Activated T-cell treated with anti-CD3 and anti-CD28 coated beads, Interleukin-2, amount 50 U/mL, for 72 hours (primary cell): ENCODE measurements at places on chromosomes 2 and 18.

DNA sequence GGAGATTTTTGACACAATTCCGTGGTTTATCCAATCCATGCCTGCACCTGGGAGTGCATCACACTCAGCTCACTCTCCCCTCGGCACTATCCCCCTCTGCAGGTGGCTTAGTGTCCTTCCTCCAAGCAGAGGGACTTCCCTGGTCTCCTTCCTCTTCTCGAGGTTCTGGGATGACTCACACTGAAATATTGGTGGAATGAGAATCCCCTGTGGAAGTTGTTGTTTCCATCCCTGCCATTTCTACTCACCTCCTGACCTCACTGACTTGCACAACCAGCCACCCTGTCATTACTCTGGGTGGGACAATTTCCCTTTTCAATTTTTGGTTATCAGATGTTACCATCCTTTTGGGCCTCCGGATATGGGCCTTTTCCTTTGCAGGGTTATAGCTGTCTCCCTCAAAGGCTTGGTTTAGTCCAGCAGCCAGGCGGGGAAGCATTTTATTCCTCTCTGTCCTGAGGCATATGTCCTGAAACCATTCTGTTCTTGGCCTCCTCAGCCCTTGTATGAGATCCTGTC lies 59.9 kb downstream of the PTPRM start:
- no peak for DNase-seq

- no peak for DNase-seq
These were observed 35.2 kb upstream of the CDH19 start for GRCh38 chr18:66638856-66639629.

DNA sequence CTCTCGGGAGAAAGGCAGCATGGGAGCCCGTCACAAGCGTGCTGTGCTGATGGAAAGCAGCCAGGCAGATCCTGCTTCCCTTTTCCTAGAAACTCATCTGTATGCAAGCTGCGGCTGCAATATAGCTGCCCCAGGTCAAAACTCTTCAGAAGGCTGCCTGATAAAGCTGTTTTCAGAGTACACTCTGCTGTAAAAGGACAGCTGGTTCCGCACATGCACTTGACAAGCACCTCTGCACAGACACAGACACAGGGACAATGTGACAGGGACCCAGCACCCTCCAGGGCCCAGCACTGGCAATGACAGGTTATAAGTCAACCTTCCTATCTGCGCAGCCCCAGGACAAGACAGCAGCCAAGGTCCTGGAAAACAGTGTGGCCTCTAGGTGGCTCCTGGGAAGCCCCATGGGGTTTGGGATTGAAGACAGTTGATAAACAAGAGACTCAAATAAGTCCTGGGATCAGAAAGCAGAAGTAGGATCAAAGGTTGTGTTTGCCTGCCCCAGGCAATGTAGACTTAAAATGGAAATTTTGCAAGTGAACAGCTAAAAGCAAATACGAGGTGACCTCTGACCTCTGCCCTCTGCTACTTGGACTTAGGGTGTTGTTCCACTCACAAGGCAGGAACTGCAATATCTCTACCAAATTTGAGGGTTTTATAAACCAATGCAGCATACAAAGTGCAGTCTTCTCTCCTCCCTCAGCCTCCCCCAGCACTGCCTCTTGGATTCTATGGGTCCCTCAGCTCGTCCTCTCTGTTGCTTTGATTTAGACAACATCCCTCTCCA lies 16.9 kb downstream of the SLC66A2 start:
- no peak for DNase-seq

- DNase-seq = no peak
These were observed 25.1 kb downstream of the SMYD1 start for GRCh38 chr2:88092773-88093172.

- DNase-seq = no peak
These were observed 28.5 kb downstream of the UXS1 start for GRCh38 chr2:106165561-106165960.

GRCh38 chr2:229695961-229696360 lies 18.4 kb downstream of the DNER start:
- DNase-seq = no peak

GRCh38 chr18:75173125-75173432 lies 35.9 kb downstream of the PTGR3 start:
- DNase-seq = no peak

GRCh38 chr2:54059504-54059903 lies 55.9 kb upstream of the ACYP2 start:
- DNase-seq = no peak

DNA sequence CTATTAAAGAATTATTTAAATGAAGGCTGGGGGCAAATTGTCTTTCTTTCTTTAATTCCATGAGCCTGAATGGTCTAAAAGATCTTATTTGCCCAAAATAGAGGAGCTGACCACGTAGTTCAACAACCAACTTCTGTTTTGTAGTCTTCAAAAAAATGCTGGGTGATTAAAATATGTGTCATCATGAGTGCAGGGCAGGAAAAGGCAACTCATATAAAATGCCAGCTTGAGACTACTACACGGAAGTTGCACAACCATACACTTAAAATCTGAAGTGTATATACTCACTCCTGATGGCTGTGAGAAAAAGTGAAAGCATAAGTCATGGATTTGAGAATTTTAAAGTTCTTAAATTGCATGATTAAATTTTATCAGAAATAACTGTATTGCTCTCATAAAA lies 210.9 kb downstream of the DYM start:
- DNase-seq = no peak

GRCh38 chr18:69840445-69840844 lies 107.2 kb downstream of the CD226 start:
- DNase-seq = no peak

DNA sequence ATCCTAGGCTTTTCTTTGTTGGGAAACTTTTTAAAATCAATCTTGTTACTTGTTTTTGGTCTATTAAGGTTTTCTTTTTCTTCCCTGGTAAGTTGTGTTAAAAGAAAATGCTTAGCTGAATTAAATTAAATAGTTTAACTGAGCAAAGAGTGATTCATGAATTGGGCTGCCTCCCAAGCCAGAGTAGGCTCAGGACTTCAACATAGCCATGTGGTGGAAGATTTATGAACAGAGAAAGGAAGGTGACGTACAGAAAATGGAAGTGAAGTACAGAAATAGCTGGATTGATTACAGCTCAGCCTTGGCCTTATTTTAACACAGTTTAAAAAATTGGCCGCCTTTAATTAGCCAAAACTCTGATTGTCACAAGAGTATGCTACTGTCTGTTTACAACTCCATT lies 27.9 kb upstream of the GALNT5 start:
- DNase-seq = no peak

DNA sequence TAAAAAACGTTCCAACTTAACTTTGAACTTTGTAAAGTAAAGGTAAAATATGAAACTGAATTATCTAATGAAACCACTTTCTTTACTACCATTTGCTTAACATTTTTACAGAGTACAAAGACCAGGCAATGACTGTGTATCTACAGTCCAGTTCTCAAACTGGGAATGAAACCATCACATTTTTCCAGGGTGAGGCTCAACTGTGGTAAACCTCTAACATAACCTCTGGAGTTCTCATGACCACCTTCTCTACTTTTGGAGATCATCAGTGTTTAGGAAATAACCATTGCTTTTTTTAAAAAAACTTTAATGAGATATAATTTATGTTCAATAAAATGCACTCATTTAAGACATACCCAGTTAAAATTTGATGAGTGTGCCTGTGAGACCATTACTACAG lies 223.5 kb downstream of the RNF152 start:
- DNase-seq = no peak

- DNase-seq = no peak
These were observed 896.1 kb downstream of the NRXN1 start for GRCh38 chr2:50135821-50136220.

GRCh38 chr18:46657115-46657955 lies at the start of gene LOXHD1:
Gene LOXHD1, minus strand, starts transcription at chr18:46657220. Its CDS starts 187 bp downstream, at chr18:46657033.
- no peak for DNase-seq

DNA sequence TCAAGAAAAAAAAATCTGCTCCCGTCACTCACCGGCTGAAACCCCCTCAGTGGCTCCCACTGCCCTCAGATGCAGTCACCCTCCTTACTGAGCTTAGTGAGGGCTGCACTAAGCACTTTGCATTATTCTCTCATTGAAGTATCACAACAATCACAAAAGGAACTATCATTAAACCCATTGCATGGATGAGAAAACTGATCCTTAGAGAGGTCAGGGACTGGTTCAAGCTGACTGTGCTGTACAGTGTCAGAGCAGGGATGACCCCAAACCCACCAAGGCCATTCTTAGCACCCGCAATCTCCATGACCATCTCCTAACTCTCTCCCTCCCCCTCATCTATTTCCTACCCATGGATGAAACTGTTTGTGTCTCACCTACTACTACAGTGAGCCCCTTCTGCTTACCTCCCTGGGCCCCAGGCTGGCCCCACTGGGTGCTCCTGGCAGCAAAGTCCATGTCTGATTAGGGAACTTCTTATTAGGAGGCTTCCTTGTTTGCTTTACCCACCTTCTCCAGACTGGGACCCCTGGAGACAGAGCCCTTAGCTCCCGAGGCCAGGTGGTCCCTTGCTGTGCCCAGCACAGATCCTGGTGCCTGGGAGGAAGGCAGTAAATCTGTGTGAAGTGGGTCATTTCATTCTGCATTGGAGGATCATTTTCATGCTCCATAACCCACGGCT lies 139.3 kb upstream of the ID2 start:
- DNase-seq = no peak

DNA sequence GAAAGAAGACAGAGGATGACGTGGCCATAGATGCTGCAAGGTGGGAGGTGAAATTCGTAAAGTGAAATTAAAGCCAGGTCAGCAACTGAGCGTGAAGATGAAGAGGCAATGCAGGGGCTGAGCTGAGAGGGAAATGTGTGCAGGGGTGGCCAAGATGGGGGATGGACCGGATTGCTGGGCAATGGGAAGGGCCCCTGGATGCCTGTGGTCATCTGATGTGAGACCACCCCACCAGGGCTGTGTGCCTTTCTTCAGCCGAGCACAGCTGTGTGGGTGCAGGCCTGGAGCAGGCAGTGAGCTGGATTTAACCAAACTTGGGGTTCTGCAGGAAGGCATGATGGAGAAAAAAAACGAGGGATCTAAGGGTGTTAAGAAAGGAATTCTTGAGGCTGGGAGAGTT lies 80.4 kb downstream of the ZCCHC2 start:
- DNase-seq = no peak

- DNase-seq = no peak
These were observed 505.7 kb upstream of the LRATD1 start for GRCh38 chr2:14126846-14127245.

DNA sequence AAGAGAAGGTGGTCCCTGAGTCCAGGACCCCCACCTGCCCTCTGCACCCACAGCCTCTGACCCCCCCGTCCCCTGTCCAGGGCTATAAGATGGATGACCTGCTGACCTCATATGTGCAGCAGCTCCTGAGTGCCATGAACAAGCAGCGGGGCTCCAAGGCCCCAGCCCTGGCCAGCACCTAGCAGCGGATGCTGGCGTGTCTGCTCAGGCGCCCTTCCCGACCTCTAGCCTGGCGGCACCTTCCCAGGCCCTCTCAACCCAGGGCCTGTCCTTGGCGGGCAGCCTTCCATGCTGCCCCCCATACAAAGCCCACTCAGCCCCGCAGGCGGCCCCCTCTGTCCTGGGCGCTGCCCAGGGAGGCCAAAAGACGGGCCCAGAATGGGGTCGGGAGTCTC lies 8.7 kb upstream of the GPR17 start:
- DNase-seq = no peak

DNA sequence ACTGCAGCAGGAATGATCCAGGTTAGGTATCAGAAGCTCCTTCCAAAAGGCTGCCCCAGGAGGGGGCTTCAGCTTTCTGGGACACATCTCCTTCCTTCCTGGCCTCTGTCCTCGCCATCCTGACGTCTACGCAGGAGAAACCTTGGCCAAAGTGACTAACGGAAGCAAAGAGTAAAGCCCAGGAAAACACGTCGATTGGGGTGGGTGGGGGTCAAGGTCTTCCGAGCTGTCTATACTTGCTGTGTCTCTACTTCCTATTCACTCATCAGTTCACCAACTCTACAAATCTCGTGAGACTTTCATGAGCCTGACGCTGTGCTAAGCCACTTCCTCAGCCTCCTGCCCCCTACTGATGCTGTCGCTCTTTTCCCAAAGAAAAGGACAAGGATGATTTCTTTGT lies 212.6 kb downstream of the TNS1 start:
- peak; percentile 18 for DNase-seq

- DNase-seq = no peak
These were observed 174.8 kb downstream of the TWIST2 start for GRCh38 chr2:239022437-239023260.

DNA sequence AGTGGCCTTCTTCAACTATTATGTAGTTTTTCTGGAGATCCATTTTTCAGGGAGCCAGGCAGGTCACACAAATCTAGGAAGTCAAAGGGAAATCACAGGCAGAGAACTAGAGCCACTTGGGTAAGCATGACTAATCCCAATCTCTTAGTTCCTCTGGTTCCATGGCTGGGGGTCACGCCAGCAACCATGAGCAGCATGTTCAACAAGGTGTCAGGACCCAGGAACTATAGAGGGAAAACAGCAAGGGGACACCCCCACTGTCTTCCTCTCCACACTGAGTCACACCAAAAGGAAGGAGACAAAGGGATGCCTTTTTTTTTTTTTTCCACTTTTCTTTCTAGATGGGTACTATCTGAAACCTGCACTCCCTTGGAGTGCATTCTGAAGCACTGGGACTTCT lies 250.9 kb downstream of the OTX1 start:
- no peak for DNase-seq

DNA sequence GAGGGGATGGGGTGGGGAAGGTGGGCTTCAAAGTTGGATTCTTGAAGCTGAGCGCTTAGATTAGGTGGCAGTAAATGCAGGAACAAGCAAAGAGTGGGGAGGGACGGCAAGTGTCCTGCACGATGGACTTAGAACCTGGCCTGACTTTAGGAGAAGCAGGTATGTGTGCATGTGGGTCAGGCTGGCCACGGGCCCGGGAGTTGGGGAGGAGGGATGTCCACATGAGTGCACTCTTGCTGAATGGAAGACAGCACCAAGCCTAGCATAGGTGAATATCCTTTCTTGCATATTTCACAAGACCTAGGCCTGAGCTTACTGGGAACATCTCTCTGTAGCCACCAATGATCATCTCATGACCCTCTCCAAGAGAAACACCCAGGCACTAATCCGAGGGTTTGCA lies 96.1 kb downstream of the DDX1 start:
- DNase-seq = no peak

DNA sequence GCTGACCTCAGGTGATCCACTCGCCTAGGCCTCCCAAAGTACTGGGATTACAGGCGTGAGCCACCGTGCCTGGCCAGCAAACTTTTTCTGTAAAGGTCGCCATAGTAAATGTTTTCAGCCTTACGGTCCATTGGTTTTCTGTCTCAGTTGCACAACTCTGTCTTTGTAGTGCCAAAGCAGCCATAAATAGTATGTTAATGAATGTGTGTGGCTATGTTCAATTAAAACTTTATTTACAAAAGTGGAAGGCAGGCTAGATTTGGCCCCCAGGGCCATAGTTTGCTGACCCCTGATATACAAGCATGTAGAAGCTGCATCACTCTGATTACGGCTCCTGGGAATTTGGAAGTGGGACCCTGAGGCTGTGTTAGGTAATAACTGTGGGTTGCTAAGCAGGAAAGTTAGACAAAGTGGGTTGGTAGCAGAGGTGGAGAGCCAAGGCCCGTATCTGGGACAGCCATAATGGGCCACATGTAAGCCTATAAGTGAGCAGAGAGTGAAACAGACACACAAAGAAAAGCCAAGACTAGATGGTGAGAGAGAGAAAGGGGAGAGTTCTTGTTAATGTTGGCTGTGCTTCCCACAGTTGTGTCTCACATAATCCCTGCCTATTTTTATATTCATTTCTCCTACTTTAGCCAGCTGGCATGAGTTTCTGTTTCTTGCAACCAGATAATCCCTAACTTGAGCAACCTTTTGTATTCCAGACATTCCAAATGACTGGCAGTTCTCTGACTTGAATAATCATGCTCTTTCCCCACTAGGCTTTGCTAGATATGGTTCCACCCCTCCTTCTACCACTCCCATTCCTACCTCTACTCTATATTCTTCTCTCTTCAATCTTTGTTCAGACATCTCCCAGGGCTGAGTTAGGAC lies 223.3 kb upstream of the STON1 start:
- DNase-seq = no peak
